ENCODE measurements at places on chromosomes 1 and 21.

DNA sequence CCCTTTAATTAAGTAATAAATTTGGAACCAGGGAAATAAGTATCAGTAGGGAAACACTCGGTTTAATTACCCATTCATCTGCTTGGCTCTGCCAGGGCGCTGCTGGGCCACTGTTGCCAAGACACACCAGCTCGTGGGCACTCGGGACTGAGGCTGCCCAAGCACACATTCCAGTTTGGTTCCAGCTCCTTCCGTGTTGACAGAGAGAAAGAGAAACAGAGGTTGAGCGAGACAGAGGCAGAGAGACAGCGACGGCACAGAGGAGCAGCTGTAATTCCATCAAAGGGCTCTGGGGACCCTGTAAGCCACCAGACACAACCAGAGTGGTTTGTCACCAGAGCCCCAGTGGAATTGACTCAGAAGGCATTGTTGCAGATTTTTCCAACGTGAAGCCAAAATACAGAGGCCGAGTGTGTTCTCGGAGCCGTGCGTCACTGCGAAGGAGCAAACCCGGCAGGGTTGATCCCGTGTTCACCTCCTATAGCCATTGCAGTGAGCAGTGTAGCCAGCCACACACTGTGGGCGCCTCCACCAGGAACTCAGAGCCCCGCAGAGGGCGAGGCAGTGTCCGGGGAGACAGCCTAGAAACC, 33.5 kb downstream of the SYF2 start:
- DNase-seq = no peak

GRCh38 chr1:93623875-93624274, 57.8 kb downstream of the BCAR3 start:
- DNase-seq = no peak

GRCh38 chr1:91643431-91643830, 142.8 kb downstream of the CDC7 start:
- DNase-seq = no peak

DNA sequence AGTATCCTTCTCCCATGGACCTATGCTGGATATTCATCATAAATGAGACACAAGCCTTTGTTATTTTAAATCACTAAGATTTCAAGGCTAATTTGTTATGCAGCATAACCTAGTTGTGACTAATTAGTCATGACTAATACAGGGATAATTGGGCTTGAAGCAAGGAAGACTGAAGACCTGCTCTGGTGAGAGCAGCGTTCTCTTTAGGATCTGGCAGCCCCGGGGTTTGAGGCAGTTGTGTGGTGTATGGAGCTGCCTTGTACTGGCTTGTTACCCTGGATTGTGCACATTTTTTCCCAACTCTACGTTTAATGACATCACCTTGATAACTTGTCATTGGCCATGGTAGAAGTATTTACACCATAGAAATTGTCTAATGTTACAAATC, 25.7 kb upstream of the SPAG17 start:
- no peak for DNase-seq

GRCh38 chr1:227490478-227490877, 72.9 kb upstream of the ZNF678 start:
- no peak for DNase-seq

DNA sequence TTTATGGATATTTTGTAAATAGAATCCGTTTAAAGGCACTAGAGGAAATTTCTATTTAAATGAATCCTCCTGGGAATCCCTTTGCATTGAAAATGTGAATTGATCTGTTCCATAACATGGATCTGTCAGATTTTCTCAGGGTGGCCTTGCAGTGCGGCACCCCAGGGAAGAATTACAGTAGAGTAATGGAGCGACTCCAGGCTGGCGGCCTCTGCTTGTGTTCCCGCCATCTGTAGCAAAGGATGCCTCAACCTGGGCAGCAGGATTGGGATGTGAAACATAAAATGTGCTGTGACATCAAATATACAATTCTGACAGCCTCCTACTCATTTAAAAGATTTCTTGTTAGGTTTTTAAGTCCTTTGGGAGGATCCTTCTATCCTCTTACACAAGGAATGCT, 115.9 kb downstream of the RHOU start:
- DNase-seq = no peak

GRCh38 chr1:223837206-223837605, 8.5 kb downstream of the TP53BP2 start:
- DNase-seq = no peak

GRCh38 chr21:32626621-32627196, 14.5 kb upstream of the CFAP298 start:
- no peak for DNase-seq

DNA sequence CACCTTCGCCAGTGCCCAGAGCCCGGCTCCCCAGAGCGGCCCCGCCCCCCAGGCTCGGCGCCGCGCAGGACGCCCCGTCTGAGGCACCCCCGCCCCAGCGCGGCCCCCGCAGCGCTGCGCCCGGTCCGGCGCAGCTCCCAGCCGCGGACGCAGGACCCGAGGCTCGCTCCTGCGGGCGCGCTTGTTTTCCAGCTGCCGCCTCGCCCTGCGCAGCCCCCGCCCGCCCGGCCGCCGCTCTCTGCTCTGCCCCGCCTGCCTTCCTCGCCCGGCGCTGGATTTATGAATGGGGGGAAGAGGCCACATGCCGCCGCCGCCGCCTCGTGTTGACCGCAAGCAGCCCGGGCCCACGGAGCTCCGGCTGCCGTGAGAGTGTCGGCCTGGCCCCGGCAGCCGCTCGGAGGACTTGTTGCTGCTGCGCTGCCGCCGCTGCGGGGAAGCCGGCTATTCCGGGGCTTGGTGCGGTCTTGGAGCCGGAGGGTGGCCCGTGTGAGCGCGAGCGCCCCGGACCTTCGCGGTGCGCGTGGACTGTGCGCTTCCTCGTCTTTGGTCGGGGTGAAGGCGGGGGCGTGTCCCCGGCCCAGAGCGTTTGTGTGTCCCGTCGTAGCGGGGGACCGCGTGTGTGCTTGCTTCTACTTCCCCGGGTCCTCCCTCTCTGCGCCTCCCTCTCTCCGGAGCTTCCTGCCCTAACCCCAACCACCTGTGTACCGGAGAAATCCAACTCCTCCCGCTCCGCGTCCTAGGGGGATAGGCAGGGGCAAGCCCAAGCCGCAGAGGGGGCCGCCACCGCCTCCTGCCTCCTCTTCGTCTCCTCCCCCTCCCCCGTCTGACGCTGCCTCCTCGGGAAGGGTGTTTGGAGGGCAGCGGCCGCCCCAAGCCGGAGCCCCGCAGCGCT, 736 bp downstream of the KCNC4 start:
- DNase-seq = peak; percentile 25

- no peak for DNase-seq
Measured at GRCh38 chr1:22471078-22471477, 19.4 kb downstream of the ZBTB40 start.

DNA sequence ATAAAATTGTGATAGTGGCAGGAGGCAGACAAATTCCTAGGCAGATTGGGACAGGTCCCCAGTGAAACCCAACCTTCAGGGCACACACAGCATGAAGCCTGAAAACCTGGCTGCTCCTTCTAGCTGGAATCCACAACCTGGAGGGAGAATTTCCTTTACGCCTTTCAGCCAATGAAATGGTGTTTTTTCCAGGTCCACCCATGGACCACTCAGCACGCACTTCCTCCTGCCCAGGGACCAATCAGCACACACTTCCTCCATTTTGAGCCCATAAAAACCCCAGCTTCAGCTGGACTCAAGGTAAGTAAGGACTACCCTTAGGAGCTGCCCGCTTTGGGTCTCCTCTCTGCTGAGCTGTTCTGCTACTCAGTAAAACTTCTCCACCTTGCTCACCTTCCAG, 120.1 kb downstream of the AKT3 start:
- DNase-seq = no peak

- no peak for DNase-seq
Measured at GRCh38 chr1:157585984-157586383, 11.9 kb downstream of the FCRL4 start.

- no peak for DNase-seq
Measured at GRCh38 chr1:65412984-65413375, 7.5 kb upstream of the LEPR start.

- peak; percentile 12 for DNase-seq
Measured at GRCh38 chr1:177181631-177182291, 11.0 kb downstream of the BRINP2 start.

DNA sequence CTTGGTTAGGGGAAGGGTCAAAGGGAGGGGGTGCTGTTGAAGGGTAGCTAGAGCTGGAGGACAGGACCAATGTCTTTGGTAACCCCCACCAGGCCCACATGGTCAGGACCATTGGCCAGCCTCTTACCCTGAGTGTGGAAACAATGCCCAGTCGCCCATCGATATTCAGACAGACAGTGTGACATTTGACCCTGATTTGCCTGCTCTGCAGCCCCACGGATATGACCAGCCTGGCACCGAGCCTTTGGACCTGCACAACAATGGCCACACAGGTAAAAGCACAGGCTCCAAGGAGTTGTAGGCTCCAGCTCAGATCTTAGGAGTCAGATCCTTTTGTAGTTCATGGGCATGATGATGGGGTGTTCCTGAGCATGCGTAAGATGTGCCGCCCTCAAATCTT, 3.8 kb downstream of the CA14 start:
- no peak for DNase-seq

GRCh38 chr1:44676484-44677200, 2.1 kb downstream of the ARMH1 start:
- peak; percentile 94 for DNase-seq

GRCh38 chr1:224378855-224379631, 22.4 kb downstream of the CNIH4 start:
- peak; percentile 26 for DNase-seq

DNA sequence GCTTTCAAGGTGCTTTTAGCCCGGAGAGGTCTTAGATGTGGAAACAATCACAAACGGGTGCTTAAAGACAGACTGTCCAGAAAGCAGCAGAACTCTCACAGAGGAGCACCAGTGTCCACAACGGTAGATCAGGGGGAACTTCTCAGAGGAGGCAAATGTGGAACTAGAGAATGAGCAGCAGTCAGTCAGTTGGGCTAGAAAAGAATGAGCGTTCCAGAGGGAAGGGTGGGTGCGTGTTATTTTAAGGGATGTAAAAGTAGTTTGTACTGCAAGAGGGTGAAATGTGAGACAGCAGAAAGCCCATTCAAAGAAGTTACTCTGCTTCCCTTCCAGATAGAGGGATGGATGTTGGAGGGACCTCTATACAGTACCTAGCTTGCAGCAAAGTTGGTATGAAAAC, 30.9 kb downstream of the RGS5 start:
- DNase-seq = no peak

GRCh38 chr21:14699433-14700407, 153.6 kb upstream of the SAMSN1 start:
- DNase-seq = no peak

DNA sequence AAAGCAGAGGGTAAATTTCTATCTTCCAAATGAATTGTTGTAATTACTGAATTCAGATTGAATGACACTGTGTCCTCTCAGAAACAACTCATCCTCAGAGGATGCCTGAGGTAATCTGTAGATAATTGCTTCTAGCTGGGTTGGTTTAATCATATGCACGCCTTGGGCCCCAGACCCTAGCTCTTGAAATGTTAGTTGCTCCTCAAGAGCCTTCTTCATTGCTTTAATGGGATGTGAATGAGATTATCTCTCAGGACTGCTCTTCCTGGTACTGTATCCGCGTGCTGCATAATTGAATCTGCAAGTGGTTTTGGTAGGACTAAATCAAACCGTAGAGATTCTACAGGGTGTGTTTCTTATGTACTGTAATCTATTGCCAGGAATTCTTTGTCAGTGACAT, 569.3 kb upstream of the NEGR1 start:
- DNase-seq = no peak

DNA sequence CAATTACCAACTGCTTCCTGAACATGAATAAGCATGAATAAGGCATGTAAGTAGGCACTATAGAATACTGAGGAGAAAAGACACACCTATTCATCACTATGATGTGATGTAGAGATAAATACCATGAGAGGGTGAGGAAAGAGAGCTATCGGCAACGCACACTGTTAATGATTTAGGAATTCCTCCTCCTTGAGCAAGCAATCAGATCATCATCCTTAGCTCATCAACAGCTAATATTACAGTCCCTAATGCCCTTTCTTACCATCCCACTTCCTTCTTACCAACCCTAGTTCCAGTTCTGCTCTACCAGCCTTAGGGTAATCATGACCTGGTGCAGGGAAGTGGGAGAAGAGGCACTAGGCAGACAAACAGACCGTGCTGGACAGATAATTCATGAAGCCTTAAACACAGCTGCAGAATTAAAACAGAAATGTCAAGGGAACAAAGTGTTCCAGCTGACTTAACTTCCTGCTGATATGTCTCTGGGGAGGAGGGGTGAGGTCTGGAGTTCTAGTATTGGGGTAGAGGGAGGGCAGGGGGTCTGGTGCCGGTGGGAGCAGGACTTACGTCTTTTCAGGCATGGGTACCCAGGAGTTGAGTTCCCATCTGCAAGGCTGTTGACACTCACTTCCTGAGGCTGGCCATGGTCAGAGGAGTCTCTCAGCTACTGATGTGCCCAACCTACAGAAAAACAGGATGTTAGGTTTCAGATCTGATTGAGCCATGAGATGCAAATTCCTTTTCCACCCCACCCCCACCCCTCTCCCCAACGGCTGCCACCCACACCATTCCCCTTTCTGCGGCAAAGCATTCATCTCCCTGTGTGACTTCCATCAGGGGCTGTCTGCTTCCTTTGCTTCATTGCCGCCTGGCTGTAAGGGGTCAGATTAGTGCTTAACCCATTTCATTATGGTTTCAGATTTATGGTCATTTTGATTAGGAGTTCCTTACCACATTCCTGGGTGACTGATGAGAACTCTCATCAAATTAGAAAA, 12.6 kb upstream of the RCSD1 start:
- peak; percentile 87 for DNase-seq

- DNase-seq = no peak
Measured at GRCh38 chr1:91578320-91579109, 77.9 kb downstream of the CDC7 start.

GRCh38 chr1:145926686-145927062, 610 bp downstream of the RBM8A start:
- DNase-seq = no peak

DNA sequence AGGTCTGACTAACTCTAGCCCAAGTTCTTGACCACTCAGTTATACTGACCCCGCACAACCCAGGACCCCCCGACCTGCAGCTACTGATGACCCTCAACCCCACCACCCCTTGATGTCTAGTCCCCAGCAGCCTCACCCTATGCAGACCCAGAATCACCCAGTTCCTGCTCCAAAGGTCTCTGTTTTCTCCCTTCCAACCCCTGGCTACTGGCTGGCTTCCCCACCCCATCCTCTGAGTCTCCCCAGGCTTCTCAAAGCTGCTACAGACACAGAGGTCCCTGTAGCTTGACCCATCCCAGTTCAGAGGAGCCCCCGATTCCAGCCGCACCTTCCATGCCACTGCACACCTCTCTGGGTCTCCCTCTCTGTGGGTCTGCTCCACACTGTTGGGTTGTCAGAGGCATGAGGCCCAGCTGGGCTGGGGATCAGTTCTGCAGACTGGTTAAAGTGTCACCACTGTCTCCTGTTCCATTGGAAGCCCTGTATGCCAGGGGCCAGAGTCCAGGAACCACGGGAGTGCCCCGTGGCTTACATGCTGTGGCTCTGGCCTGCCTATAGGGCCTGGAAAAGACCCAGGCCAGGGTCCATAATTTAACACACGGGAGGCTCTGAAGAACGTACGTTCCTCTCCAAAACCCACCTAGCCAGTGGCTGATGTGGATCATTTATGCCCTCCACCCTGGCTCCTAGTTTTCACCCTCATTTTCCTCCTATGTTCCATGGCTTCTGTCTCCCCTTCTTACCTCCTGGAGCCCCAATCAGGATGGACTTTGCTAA, 497 bp downstream of the PKLR start:
- no peak for DNase-seq
